Left renal cortex interstitium (tissue), 4 donors: ENCODE measurements at places on chromosomes 13 and 19. TPM values are rescaled to one million over a fixed set of nuclear protein-coding genes. Genes with fewer than 3 reads are reported as not detected.

DNA sequence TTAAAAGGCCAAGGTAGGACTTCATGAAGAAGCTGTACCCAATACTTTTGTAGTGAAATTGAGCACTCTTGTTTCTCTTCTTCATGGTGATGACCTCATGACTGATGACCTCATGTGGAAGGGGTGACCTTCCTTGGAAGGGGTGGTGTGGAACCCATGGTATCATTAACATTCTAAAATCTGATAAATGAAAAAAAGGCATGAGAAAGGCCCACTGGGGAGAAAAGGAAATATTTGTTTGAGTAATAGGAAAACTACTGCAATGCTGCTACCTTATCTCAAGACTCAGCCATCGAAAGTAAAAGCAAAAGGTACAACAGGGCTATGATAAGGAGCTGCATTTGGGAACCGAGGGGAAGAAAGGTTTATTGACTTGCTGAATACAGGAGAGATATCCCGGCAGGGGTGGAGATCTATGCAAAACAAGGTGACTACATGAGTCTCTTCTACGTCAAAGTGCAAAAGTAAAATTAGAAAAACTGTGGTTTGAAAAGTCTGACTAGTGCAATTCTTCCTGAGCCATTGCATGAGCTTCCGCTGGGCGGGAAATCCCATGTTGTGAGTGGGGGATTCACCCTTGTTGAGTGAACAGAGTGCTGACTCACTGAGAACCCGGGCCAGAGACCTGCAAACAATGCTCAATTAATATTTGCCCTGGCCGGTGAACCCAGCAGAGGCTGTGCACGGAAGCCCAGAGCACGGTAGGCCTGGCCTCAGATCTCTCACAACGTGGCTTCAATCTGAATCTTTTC, 138.9 kb upstream of the RFC3 start:
- DNase-seq = no peak

GRCh38 chr13:94312511-94313216, 166.8 kb downstream of the DCT start:
- DNase-seq = no peak

The ERFL gene
- 0.07 TPM for polyA plus RNA-seq

The FCAR gene
- 0.38 TPM for polyA plus RNA-seq

- DNase-seq = no peak
Measured at GRCh38 chr19:1274852-1275259, 474 bp upstream of the FAM174C start.
